ENCODE measurements at places on chromosomes 1 and 21.

- no peak for DNase-seq
Observed at GRCh38 chr21:31875496-31876015, 2.7 kb downstream of the HUNK start.

GRCh38 chr1:114062477-114063099, 83.3 kb downstream of the OLFML3 start:
- DNase-seq: no peak

DNA sequence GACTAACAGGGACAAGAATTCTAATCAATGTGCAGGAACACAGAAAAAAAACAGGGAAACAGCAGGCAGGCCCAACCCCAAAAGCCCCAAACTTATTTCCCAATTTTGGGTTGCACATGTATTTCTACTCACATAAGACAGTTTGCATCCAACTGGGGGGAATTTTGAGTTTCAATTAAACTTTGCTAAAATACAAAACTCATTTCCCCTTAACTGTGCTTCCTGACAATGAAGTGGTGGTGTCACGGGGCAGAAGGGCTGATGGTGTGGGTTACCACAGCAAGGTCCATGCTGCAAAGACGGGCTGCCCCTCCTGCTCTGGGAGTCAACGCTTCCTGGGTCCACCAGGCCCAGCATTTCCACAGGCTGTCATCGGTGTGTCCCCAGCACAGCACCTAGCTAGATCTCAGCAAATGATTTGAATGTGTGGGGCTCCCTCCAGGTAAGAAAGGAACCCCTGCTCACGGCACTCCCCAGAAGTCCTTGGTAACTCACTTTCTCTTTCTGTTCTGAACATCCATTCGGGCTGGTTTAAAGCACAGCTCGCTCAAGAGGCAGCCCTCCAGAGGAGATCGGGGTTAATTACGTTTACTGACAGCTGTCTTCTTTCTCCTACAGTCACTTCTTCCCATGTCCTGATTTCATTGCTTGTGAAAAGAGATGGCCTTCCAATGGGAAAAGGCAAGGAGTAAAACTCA, 27.4 kb downstream of the HIVEP3 start:
- no peak for DNase-seq

DNA sequence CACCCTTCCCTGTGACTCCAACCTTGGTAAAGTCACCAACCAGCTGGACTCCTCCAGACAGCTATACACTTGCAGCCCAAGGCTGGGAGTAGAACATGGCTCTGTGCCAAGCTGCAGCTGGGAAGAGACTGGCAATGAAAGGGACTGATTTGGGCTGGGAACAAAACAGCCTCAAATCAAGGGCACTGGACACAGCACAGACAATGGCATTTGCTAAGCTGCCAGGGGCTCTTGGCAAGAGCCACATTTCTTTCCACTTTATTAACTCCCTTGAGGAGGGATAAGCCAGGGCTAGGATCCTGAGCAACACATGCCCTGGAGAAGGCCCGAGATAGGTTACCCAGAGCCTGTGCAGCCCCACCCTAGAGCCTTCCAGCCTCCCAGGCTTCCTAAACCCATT, 12.0 kb downstream of the SYT11 start:
- DNase-seq: no peak

DNA sequence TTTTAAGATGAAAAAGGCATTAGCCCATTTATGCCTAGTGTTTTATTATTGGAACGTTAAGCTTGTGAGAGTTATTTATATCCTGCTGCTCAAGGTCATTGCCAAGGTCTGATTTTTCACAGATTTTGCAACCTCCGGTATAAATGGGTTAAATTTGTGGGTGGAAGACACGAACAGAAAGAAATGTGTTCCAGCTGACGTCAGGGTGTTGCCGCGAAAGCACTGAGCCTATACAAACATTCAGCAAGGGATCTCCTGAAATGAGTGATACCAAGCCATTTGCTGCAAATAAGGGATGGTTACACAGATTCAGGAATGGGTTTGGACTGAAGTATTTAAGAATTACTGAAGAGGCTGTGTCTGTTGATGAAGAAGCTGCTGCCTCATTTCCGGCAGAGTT, 32.2 kb downstream of the TMED5 start:
- no peak for DNase-seq

GRCh38 chr1:205800981-205801703, 11.9 kb downstream of the SLC41A1 start:
- DNase-seq: no peak

GRCh38 chr1:16905110-16905867, 9.5 kb downstream of the RNU1-2 start:
- DNase-seq: no peak

DNA sequence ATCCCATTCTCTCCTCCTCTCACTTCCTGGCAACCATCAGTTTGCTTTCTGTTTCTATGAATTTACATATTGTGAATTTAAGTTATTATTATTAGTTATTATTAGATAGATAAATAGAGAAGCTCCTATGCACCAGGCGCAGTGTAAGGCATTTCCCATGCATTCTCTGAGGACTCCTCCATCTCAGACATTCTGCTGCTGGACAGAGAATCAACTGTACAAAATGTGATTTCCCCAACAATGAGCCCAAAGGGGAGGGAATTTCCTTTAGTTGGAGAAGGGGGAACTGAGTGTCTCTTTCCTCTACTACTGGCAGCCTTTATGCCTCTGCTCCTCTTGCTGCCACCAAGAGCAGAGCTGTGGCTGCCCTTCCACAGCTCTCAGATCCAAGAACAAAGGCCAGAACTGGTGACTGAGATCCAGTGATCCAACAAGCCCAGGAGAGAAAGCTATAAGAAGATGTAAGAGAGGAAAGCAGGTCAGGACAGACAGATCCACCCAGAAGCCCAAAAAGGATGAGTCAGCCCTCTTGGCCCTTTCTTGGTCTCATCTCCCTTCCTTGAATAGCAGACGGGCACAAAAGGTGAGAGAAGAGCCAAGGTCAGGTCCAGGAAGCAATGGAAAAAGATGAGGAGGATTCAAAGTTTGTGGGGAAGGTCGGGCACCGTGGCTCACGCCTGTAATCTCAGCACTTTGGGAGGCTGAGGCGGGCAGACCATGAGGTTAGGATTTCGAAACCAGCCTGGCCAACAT, 3.5 kb upstream of the IVL start:
- DNase-seq: no peak

GRCh38 chr1:218517459-218517858, 172.3 kb downstream of the TGFB2 start:
- DNase-seq: no peak

Measured in left renal pelvis (tissue), 4 donors.